ENCODE measurements at places on chromosomes 1 and 21. TPM values are rescaled to one million over a fixed set of nuclear protein-coding genes. Genes with fewer than 3 reads are reported as not detected.

DDAH1 gene
- 34.7 TPM for total RNA-seq

NEXN gene
- total RNA-seq: 6.8 TPM

PER3 gene
- 0.90 TPM for total RNA-seq

RGL1 gene
- total RNA-seq: 18.4 TPM

ATP5PF gene
- 49.4 TPM for total RNA-seq

CAPN8 gene
- total RNA-seq: not detected

HPCA gene
- not detected for total RNA-seq

HAPLN2 gene
- total RNA-seq: not detected

CD101 gene
- under 0.01 TPM for total RNA-seq

FAM229A gene
- total RNA-seq: 1.6 TPM

TRIM45 gene
- total RNA-seq: 1.3 TPM

DPYD gene
- 52.9 TPM for total RNA-seq

AVPR1B gene
- total RNA-seq: not detected

B3GALT2 gene
- total RNA-seq: 1.3 TPM

MXRA8 gene
- 0.63 TPM for total RNA-seq

SOD1 gene
- total RNA-seq: 272 TPM

LCE1F gene
- total RNA-seq: not detected

ENTREP3 gene
- 2.8 TPM for total RNA-seq
